ENCODE measurements at places on chromosomes 1 and 21.

DNA sequence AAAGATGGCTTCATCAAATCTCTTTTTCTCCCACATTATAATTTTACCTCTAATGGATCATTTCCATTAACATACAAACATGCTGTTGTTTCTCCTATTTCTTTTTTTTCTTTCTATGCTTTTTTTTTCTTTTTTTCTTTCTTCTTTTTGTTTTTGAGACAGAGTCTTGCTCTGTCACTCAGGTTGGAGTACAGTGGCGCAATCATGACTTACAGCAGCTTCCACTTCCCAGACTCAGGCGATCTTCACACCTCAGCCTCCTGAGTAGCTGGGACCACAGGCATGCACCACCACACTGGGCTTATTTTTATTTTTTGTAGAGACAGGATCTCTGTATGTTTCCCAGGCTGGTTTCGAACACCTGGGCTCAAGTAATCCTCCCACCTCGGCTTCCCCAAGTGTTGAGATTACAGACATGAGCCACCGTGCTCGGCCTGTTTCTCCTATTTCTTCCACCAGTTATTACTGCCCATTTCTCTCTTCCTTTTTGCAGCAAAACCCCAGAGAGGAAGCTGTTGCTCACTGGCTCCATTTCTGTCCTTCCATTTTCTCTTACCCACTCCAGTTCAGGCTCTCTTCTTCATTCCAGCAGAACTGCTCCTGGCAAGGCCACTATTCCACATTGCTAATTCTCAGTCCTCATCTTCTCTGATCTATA is 32.1 kb upstream of the OPRD1 start:
- no peak for DNase-seq

GRCh38 chr1:150186789-150187559 is 37.3 kb downstream of the PLEKHO1 start:
- peak; percentile 65 for DNase-seq

GRCh38 chr1:33030575-33030974 is 6.1 kb downstream of the AK2 start:
- DNase-seq = no peak

DNA sequence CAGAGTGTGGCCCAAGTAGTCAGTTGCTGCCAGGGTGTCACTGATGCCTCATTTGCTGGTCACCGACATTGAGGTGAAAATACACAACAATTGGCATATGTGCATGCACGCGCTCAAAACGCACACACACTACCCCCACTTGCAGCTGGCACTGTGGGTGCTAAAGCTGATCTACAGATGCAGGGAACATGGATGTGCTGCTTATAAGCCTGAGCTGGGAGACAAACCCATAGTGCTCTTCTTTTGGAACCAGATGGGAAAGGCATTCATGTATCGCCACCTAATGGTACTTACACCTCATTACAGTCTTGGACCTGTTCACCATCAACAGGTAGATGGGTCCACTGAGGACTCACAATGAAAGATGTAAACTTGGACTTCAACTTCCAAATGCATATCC is 70.3 kb upstream of the CAMK1G start:
- peak; percentile 84 for DNase-seq

GRCh38 chr1:159889821-159890252 is 10.1 kb downstream of the CFAP45 start:
- DNase-seq = no peak

- no peak for DNase-seq
Measured at GRCh38 chr1:192951691-192952460, 107.3 kb downstream of the UCHL5 start.

- no peak for DNase-seq
Measured at GRCh38 chr1:145878724-145879123, 6.9 kb downstream of the ANKRD35 start.

GRCh38 chr1:92922356-92923035 is 38.8 kb downstream of the DIPK1A start:
- no peak for DNase-seq

DNA sequence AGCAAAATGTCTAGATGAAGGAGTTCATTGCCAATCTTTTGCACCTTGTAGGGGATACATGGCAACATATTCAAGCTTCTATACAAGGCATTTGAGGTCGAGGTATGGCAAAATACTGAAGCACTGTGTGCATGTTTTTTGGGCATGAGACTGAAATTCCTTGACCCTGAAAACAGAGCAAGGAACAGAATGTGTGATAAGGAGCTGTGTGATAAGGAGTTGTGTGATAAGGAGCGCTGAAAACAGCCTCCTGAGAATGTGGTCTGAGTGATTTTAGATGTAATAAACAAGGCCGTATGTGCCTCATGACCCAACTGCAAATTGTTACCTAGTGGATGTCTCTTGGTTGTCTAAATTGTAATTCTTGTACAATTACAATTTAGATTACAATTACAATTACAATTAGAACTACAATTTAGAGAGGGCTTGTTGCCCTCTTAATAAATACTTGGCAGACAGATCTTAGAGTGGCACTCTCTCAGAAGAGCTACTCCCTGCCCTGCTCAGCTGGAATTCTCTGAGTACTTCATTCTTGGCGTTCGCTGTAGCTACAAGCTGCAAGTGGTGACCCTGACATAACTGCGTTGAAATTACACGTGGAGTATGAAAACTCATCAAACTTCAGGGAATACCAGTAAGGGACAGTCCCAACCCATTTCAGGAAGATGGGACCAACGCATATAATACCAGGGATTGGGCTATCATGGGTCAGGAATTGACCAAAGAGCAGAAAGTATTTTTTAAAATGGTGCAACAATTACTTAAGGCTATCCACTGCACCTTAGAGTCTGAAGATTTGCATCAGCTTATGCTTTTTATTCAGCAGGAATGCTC is 20.0 kb upstream of the ITLN1 start:
- DNase-seq = no peak

DNA sequence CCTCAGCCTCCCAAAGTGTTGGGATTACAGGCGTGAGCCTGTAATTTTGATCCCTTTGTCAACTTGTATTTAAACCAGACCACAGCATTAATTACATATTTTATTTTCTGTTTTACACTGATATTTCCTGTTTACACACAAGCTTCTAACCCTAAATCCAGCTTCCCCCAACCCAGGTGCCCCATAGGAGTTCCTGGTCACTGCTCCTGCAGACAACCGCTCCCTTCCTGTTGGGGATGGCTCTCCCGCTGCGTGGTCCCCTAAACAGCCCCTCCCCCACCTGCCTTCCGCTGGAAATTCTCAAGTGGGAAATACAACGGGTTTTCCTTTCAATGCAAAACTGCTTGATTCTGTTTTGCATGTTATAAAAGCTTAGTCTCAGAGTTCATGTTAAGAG is 3.7 kb downstream of the CSTB start:
- peak; percentile 72 for DNase-seq

DNA sequence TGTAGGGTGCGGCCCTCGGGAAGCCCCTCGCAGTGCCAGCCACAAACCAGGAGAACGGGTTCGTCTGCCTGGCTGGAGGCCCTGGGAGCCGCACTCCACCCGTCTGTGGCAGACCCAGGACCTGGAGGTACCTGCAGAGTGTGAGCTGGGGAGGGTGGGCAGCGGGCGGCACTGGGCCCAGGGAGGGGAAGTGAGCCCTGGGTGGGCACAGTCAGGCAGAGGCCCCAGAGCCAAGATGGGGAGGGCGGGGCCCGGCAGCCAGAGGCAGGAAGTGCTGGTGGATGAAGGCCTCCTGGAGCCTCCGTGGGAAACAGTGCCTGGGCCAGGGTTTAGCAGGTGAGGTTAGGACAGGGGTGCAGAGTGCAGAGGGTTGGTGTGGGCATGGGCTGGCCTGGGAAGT is 4.0 kb upstream of the PEX10 start:
- DNase-seq = no peak

GRCh38 chr1:22665752-22666151 is 12.7 kb downstream of the C1QB start:
- DNase-seq = peak; percentile 80

GRCh38 chr1:24967555-24967954 is 37.5 kb upstream of the RUNX3 start:
- DNase-seq = no peak

- no peak for DNase-seq
Measured at GRCh38 chr1:115192200-115192767, 103.0 kb upstream of the TSPAN2 start.

- DNase-seq = no peak
Measured at GRCh38 chr1:8204826-8205225, 113.1 kb upstream of the SLC45A1 start.

GRCh38 chr1:212244441-212244840 is 40.8 kb upstream of the PPP2R5A start:
- no peak for DNase-seq

- DNase-seq = peak; percentile 72
Measured at GRCh38 chr1:237183963-237184540, 142.1 kb downstream of the RYR2 start.

DNA sequence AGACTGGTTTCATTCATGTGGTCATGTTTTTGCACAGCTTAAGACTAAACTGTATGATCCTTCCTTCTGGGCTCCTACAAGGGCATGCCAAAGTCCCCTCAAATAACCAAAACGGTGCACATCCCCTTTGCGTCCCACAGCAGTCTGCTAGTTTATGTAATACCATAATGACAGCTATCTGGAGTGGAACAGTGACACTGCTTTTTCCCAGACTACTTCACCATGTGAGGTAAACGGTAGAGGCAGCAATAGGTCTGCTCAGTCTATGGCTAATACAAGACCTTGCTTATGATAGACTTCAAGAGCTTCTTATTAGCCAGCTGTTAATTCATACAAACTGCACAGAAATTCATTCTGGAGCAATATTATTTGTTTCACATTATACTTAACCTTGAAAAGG is 395.5 kb downstream of the SMYD3 start:
- no peak for DNase-seq

- no peak for DNase-seq
Measured at GRCh38 chr1:8871965-8872399, 6.5 kb downstream of the ENO1 start.

GRCh38 chr1:22018583-22019559 is 17.4 kb downstream of the CELA3A start:
- peak; percentile 42 for DNase-seq

GRCh38 chr1:164363980-164364379 is 195.0 kb upstream of the PBX1 start:
- no peak for DNase-seq
